ENCODE measurements at places on chromosomes 2 and 18.

- DNase-seq: no peak
These were observed 1.9 kb downstream of the PRKRA start for GRCh38 chr2:178448968-178449661.

GRCh38 chr18:12658426-12659138 lies 675 bp upstream of the SPIRE1 start:
- DNase-seq: peak; percentile 36

GRCh38 chr18:4391859-4392258 lies 63.2 kb downstream of the DLGAP1 start:
- DNase-seq: no peak

GRCh38 chr18:43774497-43774896 lies 497.2 kb upstream of the SYT4 start:
- no peak for DNase-seq
